ENCODE measurements at places on chromosomes 1 and 21. TPM values are rescaled to one million over a fixed set of nuclear protein-coding genes. Genes with fewer than 3 reads are reported as not detected.

The SYT14 gene
- total RNA-seq: 0.99 TPM

The MEAF6 gene
- total RNA-seq: 47.5 TPM

The BRDT gene
- total RNA-seq: not detected

The RGS1 gene
- 0.50 TPM for total RNA-seq

The SMYD2 gene
- 20.3 TPM for total RNA-seq

The MNDA gene
- not detected for total RNA-seq
